Nucleus accumbens (tissue), 56 donors: ENCODE measurements at places on chromosomes 6 and 20.

DNA sequence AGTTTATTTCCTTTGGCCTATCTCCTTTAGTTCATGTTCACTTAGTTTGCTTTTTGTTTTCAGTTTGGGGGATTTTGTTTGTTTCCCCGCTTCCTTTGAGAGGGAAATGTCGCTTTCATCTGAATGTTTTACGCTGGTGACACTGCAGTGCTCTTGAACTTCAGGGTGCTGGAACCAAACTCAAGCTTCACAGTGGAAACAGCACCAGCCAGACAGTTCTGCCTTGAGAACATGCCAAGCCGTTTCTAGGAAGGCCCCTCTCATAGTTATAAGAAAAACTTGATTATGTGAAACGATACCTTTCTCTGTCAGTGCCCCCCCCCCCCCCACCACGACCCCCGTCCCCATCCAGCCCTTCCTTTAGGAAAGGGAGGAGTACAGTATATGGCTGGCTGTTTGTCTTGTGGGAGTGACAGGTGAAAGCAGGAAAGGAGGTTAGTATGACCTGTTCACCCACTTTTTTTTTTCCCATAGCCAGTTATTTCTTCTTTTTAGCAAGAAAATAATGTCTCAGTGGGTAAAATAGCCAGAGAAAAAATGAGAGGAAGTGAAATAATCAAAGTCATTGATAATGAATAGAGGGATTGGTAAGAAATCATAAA, 130.1 kb downstream of the LRRC1 start:
- no peak for DNase-seq

DNA sequence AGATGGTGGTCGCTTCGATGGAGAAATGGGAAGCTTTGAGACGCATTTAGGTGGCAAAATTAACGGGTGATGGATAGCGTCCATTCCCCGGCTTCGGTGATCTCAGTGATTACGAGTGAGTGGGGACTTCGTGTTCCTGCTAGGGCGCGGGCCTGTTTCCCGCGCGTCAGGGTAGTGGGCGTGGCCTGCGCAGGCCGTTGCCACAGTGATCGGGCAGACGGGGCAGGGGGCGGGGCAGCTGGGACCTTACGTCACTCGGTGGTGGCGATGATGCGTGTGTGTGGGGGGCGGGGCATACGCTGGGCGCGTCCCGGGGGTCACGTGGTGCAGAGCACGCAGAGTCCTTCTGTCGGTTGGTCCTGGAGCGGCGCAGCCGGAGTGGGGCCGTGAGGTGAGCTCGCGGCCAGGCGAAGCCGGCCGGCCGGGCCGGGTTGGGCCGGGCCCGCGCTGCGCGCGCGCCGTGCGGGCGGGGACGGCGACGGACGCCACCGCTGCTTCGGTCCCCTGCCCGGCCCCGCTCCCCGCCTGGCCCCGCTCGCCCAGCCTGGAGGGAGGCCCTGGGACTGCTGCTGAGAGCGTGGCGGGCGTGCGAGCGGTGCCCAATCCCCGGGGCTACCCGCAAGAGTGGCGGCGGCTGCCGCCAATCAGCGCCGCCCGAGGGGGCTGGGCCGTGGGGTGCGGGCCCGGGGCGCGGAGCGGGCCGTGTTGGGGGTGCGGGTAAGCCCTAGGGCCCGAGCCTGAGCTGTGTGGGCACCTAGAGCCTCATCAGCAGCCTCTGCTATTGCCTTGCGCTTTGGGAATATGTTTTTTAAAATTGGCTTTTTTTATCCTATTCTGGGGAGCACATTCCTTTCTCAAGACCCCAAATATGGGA, at the start of gene PHF20:
Gene PHF20, plus strand, starts transcription at position 327 of the 874 bp plus-strand sequence. CDS start 29,508 bp downstream, outside the sequence.
- peak; percentile 98 for DNase-seq

DNA sequence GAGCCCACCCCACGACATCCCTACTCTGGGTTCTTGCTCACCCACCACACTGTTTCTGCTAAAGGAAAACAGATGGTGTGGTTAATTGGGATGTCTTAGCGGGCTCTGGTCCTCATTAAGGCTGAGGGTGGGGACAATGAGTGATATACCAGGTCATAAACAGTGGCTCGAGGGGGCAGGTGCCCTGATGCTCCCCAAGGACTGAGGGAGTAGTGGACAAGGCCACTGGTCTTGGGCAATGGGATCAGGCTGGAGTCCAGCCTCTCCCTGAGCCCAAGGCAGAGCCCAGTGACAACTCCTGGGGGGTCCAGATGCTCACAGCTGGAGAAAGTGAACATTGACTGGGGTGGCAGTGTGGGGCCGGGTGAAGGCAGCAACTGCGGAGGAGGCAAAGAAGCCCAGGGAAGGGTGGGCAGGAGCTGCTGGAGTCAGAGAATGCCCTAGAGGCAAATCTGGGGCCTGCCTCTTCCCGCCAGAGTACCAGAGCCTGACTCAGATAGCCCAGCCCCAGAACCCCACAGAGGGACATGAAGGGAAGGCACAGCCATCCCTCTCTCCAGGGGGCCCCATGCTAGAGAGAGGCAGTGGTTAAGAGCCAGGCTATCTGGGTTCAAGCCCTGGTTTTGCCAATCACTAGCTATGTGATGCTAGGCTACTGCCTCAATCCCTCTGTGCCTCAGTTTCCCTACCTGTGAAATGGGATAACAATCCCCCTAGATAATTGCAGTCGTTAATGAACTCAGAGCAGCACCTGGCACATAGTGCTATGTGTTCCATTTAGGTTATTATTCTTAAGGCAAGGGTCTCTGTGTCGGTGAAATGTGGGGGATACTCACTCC, 72.3 kb downstream of the MRPL14 start:
- DNase-seq = no peak

GRCh38 chr6:128400875-128401274, 119.5 kb downstream of the PTPRK start:
- no peak for DNase-seq

DNA sequence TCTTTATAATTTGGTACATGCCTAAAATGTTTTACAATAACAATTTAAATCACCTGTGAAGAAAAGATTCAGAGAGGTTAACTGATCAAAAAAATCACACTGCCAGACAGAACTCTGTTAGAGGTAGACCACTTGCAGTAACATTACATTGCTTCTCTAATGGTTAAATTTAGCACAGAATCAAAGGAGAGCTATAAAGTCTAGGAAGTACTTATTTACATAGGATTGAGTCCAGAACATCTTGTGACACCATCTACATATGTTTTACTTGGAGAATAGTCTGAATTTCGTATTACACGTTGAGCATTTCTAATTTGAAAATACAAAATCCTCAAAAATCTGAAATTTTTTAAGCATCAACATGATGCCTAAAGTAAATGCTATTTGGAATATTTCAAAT, 17.2 kb upstream of the TBC1D20 start:
- no peak for DNase-seq

GRCh38 chr6:140554421-140554820, 1180.0 kb upstream of the CITED2 start:
- DNase-seq = no peak

- no peak for DNase-seq
Observed at GRCh38 chr6:170524172-170524502, 29.0 kb downstream of the PSMB1 start.

GRCh38 chr20:49029203-49029602, 16.9 kb upstream of the CSE1L start:
- DNase-seq = no peak

- DNase-seq = no peak
Observed at GRCh38 chr6:40341726-40342125, 245.4 kb downstream of the LRFN2 start.
